ENCODE measurements at places on chromosomes 5 and 9.

DNA sequence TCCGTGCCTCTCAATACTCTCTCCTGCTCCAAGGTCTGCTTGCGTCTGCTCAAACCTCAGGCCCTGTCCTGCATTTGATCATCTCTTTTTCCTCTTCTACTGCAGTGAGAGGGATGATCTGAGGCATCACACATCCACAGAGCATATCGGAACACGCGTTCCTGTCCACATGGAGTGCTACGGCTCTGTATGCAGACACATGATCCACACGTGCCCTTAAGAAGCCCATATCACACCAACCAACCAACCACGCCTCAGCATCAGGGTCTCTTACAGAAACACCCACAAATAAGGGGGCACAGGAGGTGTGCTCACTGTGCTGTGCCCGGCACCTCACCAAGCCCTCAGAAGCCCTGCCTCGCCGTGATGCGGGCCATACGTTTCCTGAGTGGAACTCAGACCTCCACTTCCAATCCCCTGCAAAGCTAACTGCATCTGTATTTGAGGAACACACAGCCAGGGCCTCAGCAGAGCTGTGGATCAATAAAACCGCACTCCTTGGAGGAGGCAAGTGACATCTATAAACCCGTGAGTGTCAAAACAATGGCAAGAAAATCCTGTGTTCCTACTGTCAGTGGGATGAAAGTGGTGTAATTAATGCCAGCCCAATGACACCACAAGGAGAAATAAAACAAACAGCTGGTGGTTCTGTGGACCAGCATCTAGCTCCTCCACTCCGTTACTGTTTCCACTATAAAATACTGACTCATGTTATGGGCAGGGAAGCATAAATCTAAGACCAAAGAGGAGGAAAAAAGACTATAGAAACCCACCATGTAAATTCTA is 40.4 kb downstream of the AK8 start:
- no peak for DNase-seq

GRCh38 chr9:35736201-35736633 is 3.8 kb downstream of the CREB3 start:
- no peak for DNase-seq

DNA sequence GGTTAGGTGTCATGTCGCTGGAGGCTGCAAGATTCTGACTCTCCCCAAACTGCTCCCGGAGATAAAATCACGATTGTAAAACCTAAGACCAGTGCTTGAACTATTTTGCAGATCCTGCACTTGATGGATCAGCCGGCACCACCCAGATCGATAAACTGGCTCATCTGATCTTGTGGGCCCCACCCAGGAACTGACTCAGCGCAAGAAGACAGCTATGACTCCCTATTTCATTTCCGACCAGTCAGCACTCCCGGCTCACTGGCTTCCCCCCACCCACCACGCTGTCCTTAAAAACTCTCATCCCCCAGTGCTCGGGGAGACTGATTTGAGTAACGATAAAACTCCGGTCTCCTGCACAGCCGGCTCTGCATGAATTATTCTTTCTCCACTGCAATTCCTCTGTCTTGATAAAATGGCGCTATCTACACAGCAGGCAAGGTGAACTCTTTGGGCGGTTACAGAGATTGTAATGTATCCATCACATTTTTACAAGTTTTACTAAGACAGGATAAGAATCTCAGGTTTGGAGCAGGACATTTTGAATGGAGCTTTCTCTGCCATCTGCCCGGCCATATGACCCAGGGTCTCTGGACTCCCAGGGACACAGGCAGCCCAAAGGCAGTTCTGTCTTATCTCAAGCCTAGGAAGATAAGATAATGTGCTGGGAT is 10.6 kb upstream of the PPP1R26 start:
- no peak for DNase-seq

- peak; percentile 62 for DNase-seq
Measured at GRCh38 chr5:926417-927171, 33.9 kb downstream of the TRIP13 start.

DNA sequence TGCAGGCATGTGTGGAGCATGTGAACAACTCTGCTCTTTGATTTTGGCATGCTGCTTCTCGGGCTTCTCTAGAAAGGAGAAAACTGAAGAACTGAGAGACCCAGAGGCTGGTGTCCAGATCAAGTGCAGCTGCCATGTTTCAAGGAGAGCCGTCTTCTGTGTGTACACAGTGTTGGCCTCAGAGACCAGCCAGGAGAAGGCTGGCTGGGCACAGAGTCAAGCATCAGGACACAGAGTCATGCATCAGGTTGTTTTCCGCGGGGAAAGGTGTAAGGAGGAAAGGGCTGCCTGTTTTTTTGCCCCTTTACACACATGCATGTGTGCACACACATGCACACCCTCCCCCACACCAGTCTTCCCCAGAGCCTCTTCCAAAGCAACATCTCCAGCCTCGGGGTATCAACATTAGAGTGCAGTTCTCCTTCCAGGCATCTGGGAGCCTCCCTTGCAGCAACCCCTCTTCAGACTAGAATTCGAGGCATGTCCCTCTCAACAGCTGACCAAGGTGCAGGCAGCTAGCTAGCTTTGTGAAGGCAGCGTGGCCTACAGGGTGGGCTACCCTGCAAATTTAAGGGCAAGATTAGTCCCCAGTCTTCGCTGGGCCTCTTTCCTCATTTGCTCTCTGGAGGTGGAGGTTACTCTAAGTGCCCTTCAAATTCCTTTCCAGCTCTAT is 180.9 kb downstream of the AOPEP start:
- no peak for DNase-seq

- DNase-seq = no peak
Measured at GRCh38 chr9:86653466-86653865, 293.8 kb downstream of the GAS1 start.

DNA sequence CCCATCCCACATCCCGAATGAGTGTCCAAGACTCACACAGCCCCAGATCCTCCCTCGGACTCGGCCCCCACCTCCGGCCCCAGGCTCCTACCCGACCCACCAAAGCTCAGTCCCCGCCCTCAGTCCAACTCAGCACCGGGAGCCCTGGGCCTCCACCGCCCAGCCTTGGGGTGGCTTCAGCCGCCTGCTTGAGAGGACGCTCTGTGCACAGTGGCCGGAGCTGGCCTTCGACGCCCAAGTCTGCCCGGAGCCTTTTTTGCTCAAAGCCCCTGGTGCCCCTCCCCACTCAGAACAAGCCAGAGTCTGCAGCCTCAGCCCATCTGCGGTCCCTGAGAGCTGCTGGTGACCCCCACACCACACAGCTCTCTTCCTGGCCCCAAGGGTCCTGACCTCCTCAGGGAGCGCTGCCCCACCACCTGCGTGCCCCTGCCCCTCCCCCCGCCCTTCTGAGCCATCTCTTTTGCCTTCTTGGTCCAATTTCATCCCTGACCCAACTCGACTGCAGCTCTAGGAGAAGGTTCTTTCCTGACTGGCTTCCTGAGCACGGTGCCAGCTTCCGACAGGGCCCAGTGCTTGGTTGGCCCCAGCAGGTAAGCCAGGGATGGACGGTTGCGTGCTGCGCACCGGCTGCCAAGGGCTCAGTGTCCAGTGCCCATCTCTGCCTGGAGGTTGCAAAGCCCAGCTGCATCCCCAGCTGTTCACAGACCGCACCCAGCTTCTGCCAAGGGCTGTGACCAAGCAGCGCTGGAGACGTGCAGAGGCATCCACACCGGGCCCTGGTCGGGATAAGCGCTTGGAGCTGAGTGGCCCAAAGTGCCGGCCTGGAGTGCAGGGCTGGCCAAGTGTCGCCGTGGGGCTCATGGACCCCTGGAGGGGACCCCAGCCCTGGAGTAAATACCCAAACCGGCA is 27.7 kb upstream of the NSMF start:
- DNase-seq = no peak

GRCh38 chr5:76720988-76721569 is 5.2 kb downstream of the F2R start:
- no peak for DNase-seq

All from mesothelial cell of epicardium (in vitro differentiated cells).